ENCODE measurements at places on chromosomes 3 and 15. TPM values are rescaled to one million over a fixed set of nuclear protein-coding genes. Genes with fewer than 3 reads are reported as not detected.

DNA sequence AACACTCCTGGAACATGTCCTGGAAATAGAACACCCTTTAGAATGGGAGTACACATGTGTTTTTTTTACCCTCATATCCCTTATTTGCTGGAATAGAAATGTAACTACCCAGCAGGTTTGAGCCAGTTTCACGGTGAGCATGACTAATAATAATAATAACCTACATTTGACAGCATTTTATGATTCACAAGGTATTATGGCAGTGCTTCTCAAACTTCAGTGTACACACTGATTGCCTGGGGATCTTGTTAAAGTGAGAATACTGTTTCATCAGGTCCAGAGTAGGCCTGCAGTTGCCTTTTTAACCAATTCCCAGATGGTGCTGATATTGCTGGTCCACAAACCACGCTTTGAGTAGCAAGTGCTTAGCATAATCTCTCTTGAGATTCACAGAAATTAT, 63.9 kb downstream of the NFKBIZ start:
- H3K27ac ChIP-seq = no peak overlapping the region
- no peak for DNase-seq
- H3K4me1 ChIP-seq = no peaks in the 10 kb centered on the region

GRCh38 chr15:90306560-90306959, 41.1 kb downstream of the NGRN start:
- H3K27me3 ChIP-seq = no peaks in the 10 kb centered on the region
- no peaks in the 10 kb centered on the region for H3K36me3 ChIP-seq
- H3K4me3 ChIP-seq = no peak overlapping the region
- no peak for DNase-seq

DNA sequence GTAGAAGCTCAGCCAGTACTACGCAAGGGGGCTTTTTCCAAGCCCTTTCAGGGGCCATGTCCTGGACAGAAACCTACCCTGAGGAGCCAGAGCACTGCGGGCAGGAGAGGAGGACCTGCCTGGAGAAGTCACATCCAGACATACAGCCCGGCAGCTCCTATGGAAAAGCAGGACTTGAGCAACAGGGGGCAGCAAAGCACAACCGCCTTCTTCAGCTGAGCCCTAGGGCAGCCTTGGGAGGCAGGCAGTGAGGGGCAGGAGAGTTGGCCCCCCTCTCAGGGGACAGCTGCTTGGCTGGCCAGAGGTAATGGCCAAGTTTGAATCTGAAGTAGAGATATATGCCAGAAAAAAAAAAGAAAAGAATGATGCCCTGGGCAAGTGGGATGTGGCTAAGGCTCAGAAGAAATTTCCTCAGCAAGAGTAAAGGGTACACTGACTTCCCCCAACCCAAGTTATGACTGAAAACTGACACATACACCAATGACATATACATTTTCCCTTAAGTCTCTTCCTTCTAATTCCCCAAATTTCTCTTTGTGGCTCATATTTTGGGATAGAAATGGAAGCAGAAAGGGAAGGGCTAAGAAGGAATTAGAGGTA, 56.9 kb downstream of the CYP19A1 start:
- no peak overlapping the region for H3K27ac ChIP-seq
- no peaks in the 10 kb centered on the region for H3K4me1 ChIP-seq
- H3K36me3 ChIP-seq = no peaks in the 10 kb centered on the region

DNA sequence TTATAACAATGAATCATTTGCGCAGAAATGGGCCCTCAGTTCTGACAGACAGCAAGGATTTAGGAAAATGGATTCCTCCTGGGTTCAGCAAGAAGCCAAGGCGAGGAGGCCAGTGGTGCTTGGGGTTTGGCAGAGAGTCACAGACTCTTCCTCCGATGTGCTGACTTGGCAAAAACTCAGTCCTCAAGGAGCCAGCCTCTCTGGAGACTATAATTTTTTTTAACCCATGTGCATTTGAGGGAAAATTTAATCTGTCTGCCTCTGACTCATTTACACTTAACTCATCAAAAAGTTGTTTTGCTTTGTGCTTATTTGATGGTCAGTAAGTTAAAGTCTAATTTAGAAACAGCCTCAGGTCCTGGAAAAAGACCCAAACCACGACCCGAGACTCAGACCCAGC, 34.2 kb upstream of the SLC24A5 start:
- no peak overlapping the region for H3K27ac ChIP-seq
- H3K4me3 ChIP-seq = no peak overlapping the region
- no peak for DNase-seq
- H3K36me3 ChIP-seq = no peaks in the 10 kb centered on the region
- peaks cover 5% of the 10 kb centered on the region for H3K4me1 ChIP-seq
- H3K27me3 ChIP-seq = no peaks in the 10 kb centered on the region

DNA sequence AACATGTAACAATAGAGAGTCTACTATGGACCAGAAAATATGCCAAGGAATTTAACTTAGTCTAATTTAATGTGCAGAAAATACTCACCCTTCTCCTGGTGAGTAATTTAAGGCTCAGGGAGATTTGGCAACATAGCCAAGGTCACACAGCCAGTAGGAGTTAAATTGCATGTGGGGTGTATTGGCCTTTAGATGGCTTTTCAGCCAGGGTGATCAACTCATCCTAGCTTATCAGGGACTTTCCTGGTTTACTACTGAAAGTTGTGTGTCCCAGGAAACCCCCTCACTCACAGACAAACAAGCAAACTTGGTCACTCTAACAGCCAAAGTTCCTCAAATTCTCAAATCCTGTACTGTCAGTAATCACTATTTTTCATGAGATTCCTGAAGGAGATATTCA, 2.6 kb upstream of the SLC9A9 start:
- no peaks in the 10 kb centered on the region for H3K27me3 ChIP-seq
- H3K4me3 ChIP-seq = no peak overlapping the region
- no peak for DNase-seq
- H3K27ac ChIP-seq = no peak overlapping the region
- H3K36me3 ChIP-seq = no peaks in the 10 kb centered on the region

GRCh38 chr15:63530752-63531299, 26.4 kb downstream of the USP3 start:
- DNase-seq = no peak
- H3K4me3 ChIP-seq = no peak overlapping the region
- no peaks in the 10 kb centered on the region for H3K36me3 ChIP-seq
- H3K27ac ChIP-seq = no peak overlapping the region
- no peaks in the 10 kb centered on the region for H3K27me3 ChIP-seq
- peaks cover 27% of the 10 kb centered on the region for H3K4me1 ChIP-seq

GRCh38 chr15:73023071-73023470, 29.2 kb upstream of the NEO1 start:
- peaks cover 12% of the 10 kb centered on the region for H3K4me1 ChIP-seq
- no peak for DNase-seq
- H3K4me3 ChIP-seq = no peak overlapping the region
- no peaks in the 10 kb centered on the region for H3K27me3 ChIP-seq
- H3K27ac ChIP-seq = no peak overlapping the region

DNA sequence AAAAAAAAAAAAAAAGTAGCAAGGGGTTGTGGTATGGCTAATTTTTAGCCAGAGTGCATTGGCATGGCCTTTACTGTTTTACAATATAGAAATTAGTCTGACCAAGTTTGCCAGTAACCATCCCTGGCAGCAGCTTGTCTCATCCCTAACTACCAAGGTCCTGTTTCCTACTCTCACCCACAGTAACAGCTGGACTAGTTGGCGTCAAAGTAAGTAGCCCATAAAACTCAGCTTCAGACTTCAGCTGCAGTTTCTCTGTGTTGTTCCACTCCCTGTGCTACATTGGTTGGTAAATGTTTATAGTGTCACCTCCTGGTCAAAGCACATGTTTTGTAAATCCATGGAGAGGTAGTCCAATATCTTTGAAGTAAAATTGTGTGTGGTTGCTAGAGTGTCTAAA, 691.3 kb downstream of the ZPLD1 start:
- H3K4me1 ChIP-seq = no peaks in the 10 kb centered on the region
- H3K4me3 ChIP-seq = no peak overlapping the region
- H3K36me3 ChIP-seq = no peaks in the 10 kb centered on the region
- no peaks in the 10 kb centered on the region for H3K27me3 ChIP-seq
- no peak for DNase-seq

GRCh38 chr15:73403171-73403570, 34.4 kb upstream of the HCN4 start:
- H3K4me3 ChIP-seq = no peak overlapping the region
- H3K27me3 ChIP-seq = no peaks in the 10 kb centered on the region
- H3K27ac ChIP-seq = no peak overlapping the region

- no peaks in the 10 kb centered on the region for H3K4me1 ChIP-seq
- no peak overlapping the region for H3K4me3 ChIP-seq
- DNase-seq = no peak
- no peak overlapping the region for H3K27ac ChIP-seq
Measured at GRCh38 chr15:60635507-60636352, 156.8 kb upstream of the ICE2 start.

DNA sequence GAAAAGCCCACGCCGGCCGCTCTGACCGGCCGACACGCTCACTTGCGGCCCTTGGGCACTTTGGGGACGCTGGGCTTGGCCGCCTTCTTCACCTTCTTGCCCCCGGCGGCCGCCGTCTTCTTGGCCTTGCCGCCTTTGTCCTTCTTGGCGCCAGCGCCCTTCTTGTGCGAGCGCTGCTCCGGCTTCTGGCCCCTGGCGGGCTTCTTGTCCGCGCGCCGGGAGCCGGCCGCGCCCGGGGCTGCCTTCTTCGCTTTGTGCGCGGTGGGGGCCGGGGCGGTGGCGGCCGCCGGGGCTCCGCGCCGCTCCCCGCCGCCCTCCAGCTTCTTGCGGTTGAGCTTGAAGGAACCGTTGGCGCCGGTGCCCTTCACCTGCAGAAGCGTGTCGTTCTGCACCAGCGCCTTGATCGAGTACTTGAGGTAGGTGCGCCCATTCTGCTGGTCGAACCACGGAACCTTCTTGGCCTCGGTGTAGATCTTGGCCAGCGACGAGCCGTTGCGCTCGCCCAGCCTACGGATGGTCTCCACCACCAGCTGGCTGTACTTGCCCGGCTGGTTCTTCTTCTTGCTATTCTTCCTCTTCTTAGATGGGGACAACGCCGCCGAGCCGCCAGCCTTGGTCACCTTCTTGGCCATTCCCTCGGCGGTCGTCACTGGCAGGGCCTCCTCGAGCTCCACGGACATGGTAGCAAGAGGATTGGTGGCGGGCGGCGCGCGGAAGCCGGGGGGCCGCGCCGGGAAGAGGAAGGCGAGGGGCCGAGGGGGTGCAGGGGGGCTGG, 36.7 kb downstream of the HMCES start:
- peak overlapping the region; percentile 88 for H3K27ac ChIP-seq
- no peaks in the 10 kb centered on the region for H3K36me3 ChIP-seq
- peaks cover 34% of the 10 kb centered on the region for H3K4me1 ChIP-seq
- no peak for DNase-seq
- H3K27me3 ChIP-seq = no peaks in the 10 kb centered on the region

GRCh38 chr15:80697075-80697685, 2.1 kb downstream of the ABHD17C start:
- peak overlapping the region; percentile 85 for H3K27ac ChIP-seq
- H3K4me1 ChIP-seq = peaks cover 38% of the 10 kb centered on the region
- DNase-seq = no peak
- no peaks in the 10 kb centered on the region for H3K36me3 ChIP-seq

GRCh38 chr15:61420546-61420945, 191.4 kb upstream of the RORA start:
- no peak for DNase-seq
- no peaks in the 10 kb centered on the region for H3K36me3 ChIP-seq
- H3K27ac ChIP-seq = no peak overlapping the region
- no peaks in the 10 kb centered on the region for H3K4me1 ChIP-seq

GRCh38 chr15:57356636-57357035, 19.7 kb upstream of the CGNL1 start:
- DNase-seq = no peak
- H3K4me3 ChIP-seq = no peak overlapping the region
- H3K27me3 ChIP-seq = no peaks in the 10 kb centered on the region
- H3K4me1 ChIP-seq = no peaks in the 10 kb centered on the region

DNA sequence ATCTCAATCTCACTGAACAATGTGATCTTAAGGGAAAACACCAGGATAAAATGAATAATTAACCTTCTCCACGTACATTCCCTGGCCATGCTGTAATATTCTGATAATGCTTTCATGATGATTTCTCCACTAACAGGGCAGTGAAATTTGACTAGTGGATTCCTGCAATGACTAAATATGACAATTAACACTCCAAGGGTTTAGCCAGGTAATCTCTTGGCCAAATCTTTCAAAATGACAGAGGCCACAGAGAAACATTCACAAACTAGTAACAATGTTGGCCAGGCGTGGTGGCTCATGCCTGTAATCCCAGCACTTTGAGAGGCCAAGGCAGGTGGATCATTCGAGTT, 31.7 kb upstream of the ST8SIA2 start:
- H3K27me3 ChIP-seq = peaks cover 3% of the 10 kb centered on the region
- H3K27ac ChIP-seq = no peak overlapping the region
- no peaks in the 10 kb centered on the region for H3K4me1 ChIP-seq
- no peak for DNase-seq

GRCh38 chr15:79872358-79873017, 24.3 kb downstream of the MTHFS start:
- no peaks in the 10 kb centered on the region for H3K27me3 ChIP-seq
- H3K27ac ChIP-seq = no peak overlapping the region
- H3K4me3 ChIP-seq = no peak overlapping the region
- DNase-seq = no peak
- H3K4me1 ChIP-seq = no peaks in the 10 kb centered on the region
- H3K36me3 ChIP-seq = peaks cover 7% of the 10 kb centered on the region

DNA sequence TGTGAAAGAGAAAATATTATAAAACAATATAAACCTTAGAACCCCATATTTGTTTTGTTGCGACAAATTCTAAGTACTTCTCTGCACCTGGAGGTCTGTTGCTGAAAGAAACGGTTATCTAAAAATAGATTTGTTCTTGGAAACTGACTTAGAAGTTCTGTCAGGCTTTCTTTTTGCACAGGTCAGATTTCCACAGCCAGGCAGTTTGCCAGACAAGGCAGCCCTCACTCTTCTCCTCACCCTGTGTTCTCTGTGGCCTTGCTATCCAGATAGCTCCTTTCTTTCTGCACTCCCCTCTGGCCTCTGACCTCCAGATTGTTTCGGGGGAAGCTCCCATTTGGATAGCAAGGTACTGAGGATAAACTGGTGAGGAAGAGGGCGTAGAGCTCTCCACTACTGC, 413.3 kb upstream of the ONECUT1 start:
- no peak overlapping the region for H3K4me3 ChIP-seq
- H3K27me3 ChIP-seq = no peaks in the 10 kb centered on the region
- H3K27ac ChIP-seq = no peak overlapping the region
- no peaks in the 10 kb centered on the region for H3K36me3 ChIP-seq
- no peak for DNase-seq

GRCh38 chr3:115576325-115576875, 46.9 kb upstream of the GAP43 start:
- no peaks in the 10 kb centered on the region for H3K4me1 ChIP-seq
- no peaks in the 10 kb centered on the region for H3K36me3 ChIP-seq
- no peak overlapping the region for H3K27ac ChIP-seq
- H3K4me3 ChIP-seq = no peak overlapping the region

- no peak overlapping the region for H3K27ac ChIP-seq
- no peak for DNase-seq
- no peaks in the 10 kb centered on the region for H3K36me3 ChIP-seq
- H3K27me3 ChIP-seq = no peaks in the 10 kb centered on the region
- no peaks in the 10 kb centered on the region for H3K4me1 ChIP-seq
Measured at GRCh38 chr3:144665567-144666053, 694.0 kb downstream of the DIPK2A start.

SUMF1 gene
- total RNA-seq = 28.7 TPM

CCDC191 gene
- 4.6 TPM for total RNA-seq

INTS14 gene
- 18.9 TPM for total RNA-seq

MUC20 gene
- total RNA-seq = 2.7 TPM

SCN11A gene
- total RNA-seq = 0.42 TPM

KNL1 gene
- total RNA-seq = 0.17 TPM

GXYLT2 gene
- 5.0 TPM for total RNA-seq

MEX3B gene
- 2.2 TPM for total RNA-seq

SEC62 gene
- 65.6 TPM for total RNA-seq
